ENCODE measurements at places on chromosomes 2 and 18.

GRCh38 chr2:205461678-205462665, 220.3 kb upstream of the NRP2 start:
- DNase-seq: no peak

- peak; percentile 78 for DNase-seq
Observed at GRCh38 chr2:105373895-105374401, 24.9 kb downstream of the FHL2 start.

GRCh38 chr2:26025509-26025908, 8.4 kb upstream of the RAB10 start:
- DNase-seq: no peak

DNA sequence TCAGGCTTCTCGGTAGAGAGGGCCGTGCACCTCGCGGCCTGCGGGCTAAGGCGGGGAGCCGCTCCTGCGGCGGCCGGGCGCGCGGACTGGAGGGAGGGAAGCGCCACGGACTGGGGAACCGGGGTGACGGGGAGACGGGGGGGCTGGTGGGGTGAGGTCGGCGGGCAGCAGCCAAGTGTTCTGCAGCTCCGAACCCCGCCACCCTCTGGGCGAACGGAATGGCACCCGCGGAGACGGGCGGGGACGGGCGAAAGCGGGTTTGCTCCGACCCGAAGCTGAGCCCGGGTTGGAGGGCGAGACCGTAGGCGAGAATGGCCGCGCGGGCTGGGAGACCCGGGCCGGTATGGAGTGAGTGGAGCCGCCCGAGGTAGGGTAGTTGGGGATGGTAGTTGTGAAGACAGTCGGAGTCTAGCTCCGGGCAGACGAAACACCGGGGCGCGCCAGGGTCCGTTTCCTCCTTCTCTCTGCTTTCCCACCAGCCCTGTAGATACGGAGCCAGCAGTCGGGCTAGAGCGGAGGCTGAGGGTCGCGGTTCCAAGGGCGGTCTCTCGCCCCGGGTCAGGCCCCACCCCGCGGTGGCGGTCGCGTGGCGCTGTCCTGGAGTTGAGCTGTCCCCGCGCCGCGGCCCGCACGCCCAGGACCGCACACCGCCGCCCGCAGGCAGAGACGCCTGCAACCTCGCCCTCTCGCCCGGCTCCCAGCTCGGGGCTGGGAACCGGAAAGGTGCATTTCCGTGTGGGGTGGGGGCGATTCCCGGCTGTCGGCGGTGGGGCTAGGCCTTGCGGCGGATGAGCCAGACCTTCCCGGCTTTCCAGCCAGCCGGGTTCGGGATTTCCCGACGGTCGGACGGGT, 160.3 kb upstream of the SIX2 start:
- DNase-seq: no peak

DNA sequence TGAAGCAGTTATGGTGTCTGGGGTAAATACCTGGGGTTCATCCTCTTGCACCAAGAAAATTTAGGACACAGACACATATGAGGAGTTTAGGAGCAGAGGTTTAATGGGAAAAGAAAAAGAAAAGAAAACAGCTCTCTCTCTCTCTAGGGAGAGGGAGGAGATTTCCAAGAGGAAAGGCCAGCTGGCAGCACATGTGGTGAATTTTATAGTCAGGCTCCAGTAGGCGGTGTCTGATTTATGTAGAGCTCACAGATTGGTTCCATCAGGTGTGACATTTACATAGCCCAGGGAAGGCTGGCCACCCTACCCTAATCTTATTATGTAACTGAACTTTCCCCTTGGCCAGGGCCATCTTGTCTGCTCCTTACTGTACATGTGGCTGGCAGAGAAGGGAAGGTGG, 297.5 kb upstream of the RGPD4 start:
- DNase-seq: no peak

DNA sequence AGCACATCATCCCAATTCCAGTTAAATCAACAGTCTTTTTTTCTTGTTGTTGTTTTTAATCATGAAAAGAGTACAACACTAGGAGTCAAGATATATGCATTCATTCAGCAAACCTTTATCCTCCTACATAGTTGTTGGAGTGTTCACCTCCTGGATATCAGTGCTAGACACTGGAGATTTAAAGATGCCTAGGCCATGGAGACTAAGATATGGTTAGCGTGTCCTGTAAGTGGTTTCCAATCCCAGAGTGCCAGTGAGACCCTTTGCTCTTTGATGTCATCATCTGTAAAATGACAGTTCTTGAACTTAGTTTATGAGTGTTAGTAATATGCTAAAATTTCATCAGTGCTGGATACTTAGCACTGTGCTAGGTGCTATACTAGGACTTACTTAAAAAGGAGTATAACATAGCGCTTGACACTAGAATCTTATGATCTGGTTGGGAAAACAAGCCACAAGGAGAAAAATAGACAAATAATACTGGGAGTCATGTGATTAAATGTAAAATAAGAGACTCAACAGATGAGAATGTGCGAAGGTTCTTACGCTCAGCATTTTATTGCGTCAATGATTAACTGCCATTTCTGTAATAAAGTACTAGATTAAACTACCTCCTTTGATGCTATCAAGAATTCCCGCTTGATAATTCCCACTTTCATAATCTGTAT, 31.5 kb downstream of the BABAM2 start:
- DNase-seq: no peak

DNA sequence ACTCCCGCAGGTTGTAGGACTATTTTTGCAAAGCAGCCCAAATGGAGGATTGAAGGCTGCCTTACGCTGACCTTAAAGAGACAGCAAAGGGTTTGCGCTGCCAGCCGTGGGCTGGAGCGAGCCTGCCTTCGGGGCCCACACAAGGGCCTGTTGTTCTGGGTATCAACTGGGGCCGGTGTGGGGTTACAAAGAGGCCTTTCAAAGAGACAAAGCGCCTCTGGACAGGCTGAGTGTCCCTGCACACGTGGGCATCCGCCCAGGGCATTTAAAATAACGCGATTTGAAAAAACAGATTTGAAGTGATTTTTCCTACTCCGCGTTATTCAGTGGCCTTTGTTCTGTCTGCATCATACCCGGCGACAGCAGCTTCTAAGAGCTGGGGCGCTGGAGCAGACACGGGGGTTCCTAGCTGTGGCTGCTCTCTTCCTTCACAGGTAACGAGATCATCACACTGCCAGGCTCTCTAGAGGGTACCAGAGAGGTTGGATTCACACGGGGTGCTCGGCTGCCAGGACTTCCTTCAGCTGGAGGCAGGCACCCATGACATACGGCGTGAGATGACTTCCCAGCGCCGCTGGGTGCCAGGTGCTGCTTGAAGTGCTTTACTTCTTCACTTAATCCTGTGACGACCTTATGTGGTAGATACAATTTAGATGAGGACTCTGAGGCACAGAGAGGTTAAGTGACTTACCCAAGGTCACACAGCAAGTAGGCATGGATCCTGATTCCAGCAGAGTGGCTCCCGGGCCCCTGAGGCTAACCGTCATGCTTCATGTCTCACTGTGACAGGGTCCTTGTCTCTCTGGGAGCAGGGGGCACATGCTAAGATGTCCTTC, 32.2 kb downstream of the MAL start:
- no peak for DNase-seq

- no peak for DNase-seq
Observed at GRCh38 chr2:20684581-20685063, 17.7 kb downstream of the GDF7 start.

- DNase-seq: peak; percentile 77
Observed at GRCh38 chr2:196170213-196170605, 1.2 kb downstream of the STK17B start.
